RWPE2 (cell line): ENCODE measurements at places on chromosomes 3 and 15.

GRCh38 chr3:31244929-31245817 is 287.6 kb upstream of the STT3B start:
- no peaks in the 10 kb centered on the region; the same call in 1 of the 2 replicates for H3K36me3 ChIP-seq
- peaks cover 8% of the 10 kb centered on the region for H3K4me1 ChIP-seq
- no peak for DNase-seq
- H3K27ac ChIP-seq, result no peak overlapping the region
- H3K4me3 ChIP-seq, result no peak overlapping the region

- no peaks in the 10 kb centered on the region for H3K4me1 ChIP-seq
- DNase-seq, result no peak
- no peaks in the 10 kb centered on the region for H3K27me3 ChIP-seq
- no peak overlapping the region for H3K27ac ChIP-seq
Observed at GRCh38 chr3:121757087-121757811, 7.7 kb upstream of the GOLGB1 start.

GRCh38 chr3:138118612-138119422 is 3.4 kb upstream of the DZIP1L start:
- no peak overlapping the region for H3K4me3 ChIP-seq
- no peak overlapping the region for H3K27ac ChIP-seq
- no peak for DNase-seq
- no peaks in the 10 kb centered on the region for H3K27me3 ChIP-seq
- peaks cover 3% of the 10 kb centered on the region for H3K4me1 ChIP-seq

DNA sequence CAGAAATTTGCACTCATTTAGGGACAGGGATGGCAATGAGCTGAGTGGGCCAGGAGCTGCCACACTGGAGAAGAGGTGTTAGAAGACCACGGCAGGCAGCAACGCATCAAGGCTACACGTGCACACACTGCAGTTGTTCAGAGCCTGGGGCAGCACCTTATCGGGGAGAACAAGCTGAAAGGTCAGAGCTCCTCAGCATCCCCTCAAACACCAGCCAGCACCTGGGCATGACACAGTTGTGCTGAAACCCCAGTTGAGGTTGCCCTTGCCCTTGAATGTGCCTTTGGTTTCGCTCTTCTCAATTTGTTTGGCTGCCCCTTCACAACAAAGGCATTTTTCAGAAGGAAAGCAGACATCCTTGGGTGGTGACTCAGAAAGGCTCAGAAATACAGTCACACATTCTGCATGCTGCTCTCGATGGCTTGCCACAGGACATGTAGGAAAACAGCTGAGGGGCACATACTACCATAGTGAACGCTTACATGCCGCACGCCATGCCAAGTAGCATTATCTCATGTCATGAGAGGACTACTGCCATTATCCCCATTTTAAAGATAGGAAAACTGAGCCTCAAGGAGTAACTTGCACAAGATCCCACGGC is 57.6 kb downstream of the ST8SIA2 start:
- no peaks in the 10 kb centered on the region for H3K4me1 ChIP-seq
- no peak overlapping the region for H3K27ac ChIP-seq
- no peak overlapping the region for H3K4me3 ChIP-seq
- DNase-seq, result no peak
- peaks cover 22% of the 10 kb centered on the region for H3K27me3 ChIP-seq
- H3K36me3 ChIP-seq, result no peaks in the 10 kb centered on the region

- peaks cover 10% of the 10 kb centered on the region for H3K4me1 ChIP-seq
- H3K27me3 ChIP-seq, result no peaks in the 10 kb centered on the region
- H3K27ac ChIP-seq, result no peak overlapping the region
- DNase-seq, result no peak
- H3K36me3 ChIP-seq, result no peaks in the 10 kb centered on the region
Observed at GRCh38 chr3:170760174-170760526, 109.8 kb downstream of the RPL22L1 start.

GRCh38 chr3:30770387-30770786 is 124.1 kb downstream of the GADL1 start:
- no peaks in the 10 kb centered on the region for H3K27me3 ChIP-seq
- H3K4me1 ChIP-seq, result peaks cover 17% of the 10 kb centered on the region
- no peak overlapping the region for H3K27ac ChIP-seq
- H3K36me3 ChIP-seq, result no peaks in the 10 kb centered on the region
- DNase-seq, result peak; percentile 73

GRCh38 chr15:64651601-64652191 is 123.7 kb downstream of the RBPMS2 start:
- DNase-seq, result no peak
- H3K4me1 ChIP-seq, result no peaks in the 10 kb centered on the region
- no peak overlapping the region for H3K4me3 ChIP-seq
- peaks cover 7% of the 10 kb centered on the region for H3K36me3 ChIP-seq

DNA sequence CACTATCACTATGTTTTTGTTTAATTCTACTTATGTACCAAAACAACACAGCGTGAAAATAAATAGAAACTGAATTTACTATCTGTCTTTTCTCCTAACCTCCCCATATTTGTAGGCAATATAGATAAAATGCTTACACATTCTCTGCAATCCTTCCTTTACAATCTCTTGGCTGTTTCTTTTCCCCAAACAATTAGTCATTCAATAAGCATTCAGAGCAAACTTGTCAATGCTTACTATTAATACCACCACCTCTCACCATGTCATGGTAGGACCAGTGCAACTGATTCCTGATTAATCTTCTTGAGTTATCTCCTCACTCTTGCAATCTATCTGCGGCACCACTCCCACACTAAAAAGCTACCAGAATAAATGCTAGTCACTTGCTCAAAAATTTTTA is 74.0 kb upstream of the TTBK2 start:
- no peaks in the 10 kb centered on the region for H3K27me3 ChIP-seq
- no peak overlapping the region for H3K27ac ChIP-seq
- no peak for DNase-seq
- H3K4me1 ChIP-seq, result peaks cover 5% of the 10 kb centered on the region
- H3K4me3 ChIP-seq, result no peak overlapping the region

- no peak overlapping the region for H3K27ac ChIP-seq
- DNase-seq, result no peak
- peaks cover 13% of the 10 kb centered on the region for H3K4me1 ChIP-seq
Observed at GRCh38 chr3:67522081-67522480, 132.3 kb downstream of the SUCLG2 start.
